Mammary epithelial cell (primary cell): ENCODE measurements at places on chromosomes 5 and 9. TPM values are rescaled to one million over a fixed set of nuclear protein-coding genes. Genes with fewer than 3 reads are reported as not detected.

PRDM9 gene
- not detected in 2 replicates for total RNA-seq

GOLGA1 gene
- total RNA-seq: 11.5 TPM

MEIKIN gene
- total RNA-seq: not detected

MTX3 gene
- 23.0 TPM for total RNA-seq

TMEFF1 gene
- total RNA-seq: 0.26 and 0.35 TPM in 2 replicates

STPG3 gene
- not detected for total RNA-seq

FST gene
- 185 TPM for total RNA-seq

MELK gene
- 10.8 TPM for total RNA-seq

GRCh38 chr9:76004526-76004925 lies 114.1 kb downstream of the PCSK5 start:
- DNase-seq: no peak

DNA sequence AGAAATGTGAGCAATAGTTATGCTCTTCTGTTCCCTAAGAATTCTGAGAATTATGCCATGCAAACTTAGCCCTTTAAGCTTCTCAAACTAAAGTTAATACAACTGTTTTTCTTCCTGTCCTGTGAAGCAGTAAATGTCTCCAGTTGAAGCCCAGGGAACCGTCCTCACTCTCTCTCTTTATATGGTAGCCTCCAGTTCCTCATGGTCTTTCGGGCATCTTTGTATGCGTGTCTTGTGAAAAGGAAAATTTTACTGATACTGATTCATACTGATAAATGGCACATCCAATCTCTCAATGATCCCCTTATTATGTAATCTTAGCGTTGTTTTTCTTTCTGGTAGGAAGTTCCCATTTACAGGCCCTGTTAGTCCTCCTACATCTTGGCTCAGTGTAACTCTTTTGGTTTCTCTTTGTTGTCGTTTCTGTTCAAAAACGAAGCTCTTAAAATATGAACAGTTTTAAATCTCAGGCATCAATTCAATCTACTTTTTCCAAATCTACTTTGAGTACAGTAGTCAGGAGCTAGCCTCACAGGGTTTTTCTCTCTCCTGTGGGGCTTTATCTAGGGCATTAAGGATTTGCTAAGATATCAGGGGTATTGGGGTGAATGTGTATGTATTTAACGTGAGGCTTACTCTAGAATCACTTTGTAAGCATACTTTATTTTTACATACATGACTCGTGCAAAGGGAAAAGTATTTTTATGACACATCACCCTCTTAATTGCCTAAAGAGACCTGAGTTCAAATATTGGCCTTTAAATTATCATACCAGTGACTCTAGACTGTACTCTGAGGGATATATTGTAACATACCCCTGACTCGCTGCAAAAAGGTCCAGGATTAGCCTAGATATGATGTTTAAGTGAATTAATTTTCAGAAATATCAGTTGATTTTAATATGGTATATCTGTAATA lies 258.0 kb downstream of the NR3C1 start:
- no peak for DNase-seq

GRCh38 chr5:173233347-173234128 lies 1.5 kb downstream of the NKX2-5 start:
- DNase-seq: no peak

DNA sequence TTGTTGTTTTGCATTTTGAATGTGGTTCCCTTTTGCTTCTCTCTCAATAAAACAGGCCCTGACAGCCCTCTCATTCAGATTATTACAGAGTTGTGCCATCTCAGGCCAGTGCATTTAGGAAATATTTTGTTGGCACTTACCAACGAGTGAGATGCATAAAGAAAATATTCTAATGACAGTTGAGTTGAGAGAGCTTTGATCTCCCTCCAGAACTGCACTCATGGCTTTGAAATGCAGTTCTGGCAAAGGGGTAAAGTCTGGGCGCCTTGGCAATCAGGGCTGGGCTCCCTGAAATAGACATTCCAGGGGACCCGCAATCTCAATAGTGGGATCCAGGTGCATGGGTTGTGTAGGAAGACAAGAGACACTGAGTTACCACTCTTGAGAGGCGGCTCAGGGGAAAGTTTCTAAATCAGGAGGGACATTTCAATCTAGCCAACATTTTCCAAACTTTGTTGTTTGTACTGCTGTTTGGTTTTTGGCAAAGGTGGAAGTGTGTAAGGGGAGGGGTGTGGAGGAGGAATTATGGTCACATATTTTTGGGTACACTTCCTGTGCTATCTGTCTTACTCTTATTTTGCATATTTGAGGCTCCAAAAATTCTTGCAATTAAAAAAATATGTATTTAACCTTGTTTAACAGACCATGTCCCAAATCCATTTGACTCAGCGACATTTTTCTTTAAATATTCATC lies 48.8 kb downstream of the PAPPA start:
- no peak for DNase-seq

DNA sequence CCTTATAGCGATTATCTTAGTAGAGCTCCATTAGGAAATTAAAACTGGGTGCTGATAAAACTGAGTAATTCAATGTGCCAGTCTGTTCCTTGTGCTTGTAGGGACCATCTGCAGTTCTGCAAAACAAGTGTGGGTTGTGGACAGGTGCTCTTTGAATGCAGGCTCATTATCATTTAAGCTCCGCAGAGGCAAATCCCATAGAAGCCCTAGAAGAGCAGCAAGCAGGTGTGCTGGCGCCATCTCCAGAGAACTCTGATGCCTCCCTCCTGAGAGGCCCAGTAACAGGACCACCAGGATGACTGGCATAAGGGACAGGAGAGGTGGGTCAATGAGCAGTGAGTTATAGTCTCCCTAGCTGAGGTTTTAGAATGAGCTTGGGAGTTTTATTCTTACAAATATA lies 1342.4 kb upstream of the DMAC1 start:
- no peak for DNase-seq

- DNase-seq: no peak
These were observed 55.1 kb upstream of the XPA start for GRCh38 chr9:97752274-97752673.

DNA sequence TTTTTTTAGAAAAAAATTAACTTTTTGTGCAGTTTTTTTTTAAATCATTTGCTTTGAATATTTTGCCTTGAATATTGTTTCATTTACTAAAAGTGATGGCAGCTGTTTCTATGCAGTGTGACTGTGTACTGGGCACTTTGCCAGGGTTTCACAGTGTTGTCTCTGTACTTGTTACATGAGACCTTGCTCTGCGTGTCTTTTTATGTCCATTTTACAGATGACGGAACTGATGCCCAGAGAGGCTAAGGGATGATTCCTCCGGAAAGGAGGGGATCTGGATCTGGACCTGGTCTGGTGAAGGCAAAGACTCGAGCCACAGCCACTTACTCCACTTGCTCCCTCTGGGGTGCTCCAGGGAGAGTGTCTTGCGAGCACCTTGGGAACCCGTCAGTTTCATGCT lies 124.8 kb upstream of the PTCH1 start:
- DNase-seq: no peak

GRCh38 chr5:160390787-160391696 lies 8.8 kb downstream of the FAM200C start:
- DNase-seq: no peak

DNA sequence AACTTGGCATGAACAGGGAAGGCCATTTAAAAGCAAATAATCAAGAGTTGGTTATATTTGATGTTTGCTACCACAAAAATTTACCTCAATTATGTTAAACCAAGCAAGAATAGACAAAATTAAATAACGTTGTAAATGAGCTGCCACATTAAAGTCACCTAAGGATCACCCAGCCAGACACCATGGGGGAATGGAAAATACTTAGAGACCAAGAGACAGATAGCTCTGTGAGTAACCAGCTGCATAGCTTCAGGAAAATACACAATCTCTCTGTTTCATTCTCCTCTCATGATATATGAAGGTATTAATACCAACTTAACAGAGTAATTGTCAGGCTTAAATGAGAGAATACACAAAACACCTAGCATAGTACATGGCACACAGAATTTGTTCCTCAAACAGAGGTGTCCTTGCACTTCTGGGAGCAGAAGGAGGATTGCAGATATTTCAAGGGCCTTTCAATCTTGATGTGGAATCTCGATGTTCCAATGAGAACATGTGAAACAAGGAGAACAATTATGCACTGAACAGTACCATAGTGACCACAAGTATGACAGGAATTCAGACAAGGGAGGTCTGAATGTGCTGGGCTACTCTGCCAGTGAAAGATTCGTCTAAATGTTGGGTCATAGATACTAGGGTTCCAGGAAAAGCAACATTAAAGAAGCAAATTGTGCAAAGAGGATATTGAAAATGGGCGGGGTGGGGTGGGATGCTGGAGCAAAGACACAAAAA lies 18.6 kb downstream of the JAKMIP2 start:
- DNase-seq: peak; percentile 56

DNA sequence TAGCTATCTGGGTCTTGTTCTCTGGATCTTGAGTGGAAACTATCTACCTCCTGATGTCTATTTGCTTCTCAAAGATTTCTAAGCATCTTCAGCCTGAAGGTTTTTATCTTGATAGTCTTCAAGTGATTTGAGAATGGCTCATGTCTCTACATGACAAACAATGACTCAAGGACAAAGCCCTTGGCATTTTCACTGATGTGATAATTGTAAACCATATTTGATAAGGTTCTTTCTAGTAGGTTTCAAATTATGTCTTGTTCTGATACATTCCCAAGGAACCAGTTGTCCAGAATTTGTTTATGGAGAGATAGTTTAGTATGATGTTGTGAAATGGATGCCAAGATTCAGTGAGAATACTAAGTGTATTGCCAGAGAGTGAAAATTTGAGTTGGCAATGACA lies 1079.3 kb upstream of the CDH9 start:
- peak; percentile 2 for DNase-seq

DNA sequence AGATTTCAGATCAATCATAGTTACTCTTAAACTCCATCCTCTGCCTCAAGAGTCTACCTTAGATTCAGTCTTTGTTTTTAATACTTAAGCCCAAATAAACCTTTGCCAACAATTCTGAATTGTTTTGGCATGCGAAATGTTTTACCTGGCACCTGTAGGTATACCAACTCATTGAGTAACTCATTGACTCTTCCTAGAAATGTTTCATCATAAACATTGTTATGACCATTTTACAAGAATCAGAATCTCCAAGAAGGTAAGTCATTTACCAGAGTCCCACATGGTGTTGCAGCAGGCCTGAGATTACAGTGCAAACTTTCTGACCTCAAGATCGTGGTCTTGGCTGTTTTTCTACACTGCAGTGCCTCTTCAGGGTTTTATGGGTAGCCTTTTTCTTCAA lies 750.4 kb downstream of the BRINP1 start:
- DNase-seq: peak; percentile 74

- DNase-seq: no peak
These were observed 126.1 kb downstream of the GPBP1 start for GRCh38 chr5:57299986-57300385.

DNA sequence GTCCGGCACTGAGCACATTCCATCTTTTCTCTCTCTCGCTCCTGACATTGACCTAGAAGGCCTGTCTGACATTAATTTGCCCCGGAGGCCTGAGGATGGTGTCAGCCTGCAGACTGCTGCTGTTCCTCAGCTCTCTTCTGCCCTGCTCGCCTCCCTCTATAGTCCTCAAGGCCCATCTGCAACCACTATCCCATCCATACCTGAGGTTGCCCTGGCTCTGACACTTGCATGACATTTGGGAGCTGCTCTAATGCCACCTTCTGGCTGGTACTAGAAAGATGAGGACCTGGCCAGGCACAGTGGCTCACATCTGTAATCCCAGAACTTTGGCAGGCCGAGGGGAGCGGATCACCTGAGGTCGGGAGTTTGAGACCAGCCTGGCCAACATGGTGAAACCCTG lies 38.6 kb upstream of the GGTA1 start:
- no peak for DNase-seq

DNA sequence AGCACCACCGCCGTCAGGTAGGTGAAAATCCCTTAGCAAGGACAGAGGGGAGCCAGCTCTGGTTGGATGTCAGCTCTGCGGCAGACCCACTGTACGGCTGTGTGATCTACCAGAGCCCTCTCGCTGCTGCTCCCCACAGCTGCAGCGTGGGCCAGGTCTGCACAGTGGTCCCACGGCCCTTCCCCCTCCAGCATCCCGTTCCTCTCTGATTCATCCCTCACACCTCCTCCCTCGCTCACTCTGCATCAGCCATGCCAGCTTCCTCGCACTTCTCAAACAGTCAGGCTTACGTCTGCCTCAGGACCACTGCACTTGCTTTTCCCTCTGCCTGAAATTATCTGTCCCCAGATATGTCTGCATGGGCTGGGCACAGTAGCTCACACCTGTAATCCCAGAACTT lies 26.6 kb upstream of the CFAP157 start:
- no peak for DNase-seq

DNA sequence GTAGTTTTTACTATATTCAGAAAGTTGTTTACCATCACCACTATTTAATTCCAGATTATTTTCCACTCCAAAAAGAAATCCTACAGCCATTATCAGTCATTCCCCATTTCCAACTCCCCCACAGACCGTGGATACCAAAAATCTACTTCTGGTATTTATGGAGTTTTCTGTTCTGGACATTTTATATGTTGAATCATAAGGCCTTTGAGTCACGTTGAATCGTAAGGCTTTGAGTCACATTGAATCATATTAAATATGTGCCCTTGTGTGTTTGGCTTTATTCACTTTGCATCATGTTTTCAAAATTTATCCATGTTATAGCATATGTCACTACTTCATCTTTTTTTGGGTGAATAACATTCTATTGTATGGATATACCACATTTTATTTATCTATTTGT lies 454.1 kb upstream of the NUDT12 start:
- DNase-seq: peak; percentile 25

GRCh38 chr9:32550150-32550561 lies 2.0 kb upstream of the SMIM27 start:
- peak; percentile 22 for DNase-seq

DNA sequence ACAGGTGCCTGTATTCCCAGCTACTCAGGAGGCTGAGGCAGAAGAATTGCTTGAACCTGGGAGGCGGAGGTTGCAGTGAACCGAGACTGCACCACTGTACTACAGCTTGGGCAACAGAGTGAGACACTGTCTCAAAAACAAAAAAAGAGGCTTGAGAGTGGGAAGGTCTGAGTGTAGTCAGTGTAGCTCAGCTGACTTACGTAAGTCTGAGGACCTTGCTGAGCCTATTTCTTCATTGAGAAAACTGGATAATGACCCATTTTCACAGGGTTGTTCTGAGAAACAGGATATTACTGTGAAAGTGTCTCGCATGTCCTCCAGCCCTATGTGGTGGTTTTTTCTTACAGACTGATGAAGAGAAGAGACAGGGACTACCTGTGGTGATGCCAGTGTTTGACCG lies 66.7 kb downstream of the WDR41 start:
- no peak for DNase-seq

GRCh38 chr5:5986492-5987178 lies 391.7 kb downstream of the MED10 start:
- no peak for DNase-seq

DNA sequence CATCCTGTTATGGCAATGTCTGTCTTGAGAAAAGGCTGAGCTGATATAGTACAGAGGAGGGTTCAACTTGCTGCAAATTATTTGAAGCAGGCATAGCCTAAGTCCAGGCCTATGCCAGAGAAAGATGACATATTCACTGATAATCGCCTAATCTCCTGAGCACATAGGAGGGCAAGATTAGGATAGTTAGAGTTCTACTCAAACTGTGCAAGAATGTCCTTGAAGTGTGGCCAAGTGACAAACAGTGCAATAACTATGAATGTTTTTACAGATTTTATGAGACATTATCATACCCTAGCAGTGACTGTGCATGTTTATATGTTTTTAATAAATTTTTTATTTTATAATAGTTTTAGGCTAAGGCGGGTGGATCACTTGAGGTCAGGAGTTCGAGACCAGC lies 96.2 kb downstream of the TSSK1B start:
- DNase-seq: no peak

- no peak for DNase-seq
These were observed 44.3 kb downstream of the SEMA6A start for GRCh38 chr5:116530276-116530675.

- DNase-seq: no peak
These were observed 14.7 kb downstream of the LIX1 start for GRCh38 chr5:97127727-97128126.
